ENCODE measurements at places on chromosomes 4 and X.

GRCh38 chrX:17860811-17861488 lies at the start of gene RAI2:
Gene RAI2, minus strand, starts transcription at chrX:17861298. Its CDS starts 59,288 bp downstream, at chrX:17802010.
- peak; percentile 36 for DNase-seq

DNA sequence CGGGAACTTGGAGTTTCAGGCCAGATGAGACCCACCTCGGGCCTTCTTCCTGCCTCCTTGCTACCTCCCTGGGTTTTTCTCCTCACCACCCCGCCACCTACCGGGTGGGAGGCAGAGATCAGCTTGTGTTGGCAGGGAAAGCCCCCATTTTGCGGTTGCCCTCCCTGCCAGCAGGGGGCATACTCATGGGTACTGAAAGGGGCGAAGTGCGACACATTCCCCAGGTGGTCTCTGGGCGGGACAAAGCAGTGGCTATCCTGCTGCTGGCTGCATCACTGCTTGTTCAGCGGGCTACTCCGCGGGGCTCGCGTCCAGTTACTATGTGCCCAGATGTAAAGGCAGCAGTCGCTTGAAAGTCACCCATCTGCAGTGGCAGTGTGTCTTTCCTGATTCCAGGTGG lies 330.3 kb downstream of the PDHA2 start:
- no peak for DNase-seq

DNA sequence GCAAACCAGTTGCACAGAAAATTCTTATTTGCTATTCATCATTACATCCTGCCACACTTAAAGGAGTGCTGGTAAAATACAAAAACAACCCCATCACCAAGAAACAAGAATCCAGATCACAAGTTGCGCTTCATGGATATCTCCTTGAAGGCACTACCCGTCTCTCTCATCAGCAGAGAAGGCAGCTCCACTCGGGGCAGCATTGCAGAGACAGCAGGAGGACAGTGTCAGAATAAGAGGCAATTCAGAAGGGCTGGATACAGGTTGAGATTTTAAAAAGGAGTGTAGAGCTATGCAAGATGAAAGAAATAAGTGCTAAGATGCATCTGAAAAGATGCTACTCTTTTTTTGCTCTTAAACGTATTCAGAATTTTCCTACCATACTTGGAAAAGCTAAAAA lies 71.4 kb downstream of the LDB2 start:
- DNase-seq, result no peak

DNA sequence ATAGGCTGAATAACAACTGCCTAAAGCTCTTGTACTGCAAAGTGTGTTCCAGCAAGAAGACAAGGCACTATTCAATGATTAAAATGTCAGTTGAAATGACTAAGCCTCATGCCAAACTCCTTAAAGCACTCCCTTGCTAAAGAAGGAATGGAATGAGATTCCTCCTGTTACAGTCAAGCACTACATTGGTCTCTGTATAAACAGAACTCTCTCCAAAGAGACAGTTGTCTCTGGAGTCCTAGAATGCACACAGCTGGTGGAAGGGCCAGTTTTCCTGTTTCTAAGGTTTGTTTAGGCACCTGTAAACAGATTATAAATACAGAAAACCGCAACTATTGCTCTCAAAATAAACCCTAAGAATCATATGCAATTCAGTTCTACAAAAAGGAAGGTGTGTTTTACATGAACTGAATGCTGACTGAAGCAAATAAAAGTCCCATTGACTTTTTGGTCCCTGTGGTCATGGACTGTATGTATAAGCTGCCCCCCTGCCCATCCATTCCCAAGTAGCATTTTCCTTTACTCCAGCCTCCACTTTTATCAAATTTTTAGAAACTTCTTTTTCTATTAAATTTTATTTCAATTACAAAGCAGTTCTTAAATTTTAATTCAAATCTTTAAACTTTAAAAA lies 47.0 kb downstream of the FAT1 start:
- no peak for DNase-seq

DNA sequence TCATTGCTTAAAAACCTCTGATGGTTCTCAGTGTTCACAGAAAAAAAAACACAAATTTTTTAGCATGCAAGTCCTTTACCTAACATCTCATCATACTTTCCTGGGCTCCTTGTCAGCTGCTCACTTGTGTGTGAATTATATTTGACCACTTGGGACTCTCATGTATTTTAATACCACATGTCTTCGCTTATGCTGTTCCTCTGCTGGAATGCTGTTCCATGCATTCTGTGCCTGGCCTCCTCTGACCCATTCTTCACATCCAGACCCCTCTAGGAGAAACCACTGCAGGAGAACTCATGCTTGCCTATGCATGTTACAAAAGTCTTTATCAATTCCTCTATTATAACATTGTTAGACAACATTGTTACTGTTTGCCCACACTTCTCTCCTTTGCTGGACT lies 157.6 kb downstream of the PDGFRA start:
- DNase-seq, result no peak

GRCh38 chr4:183014361-183015084 lies 84.5 kb upstream of the WWC2 start:
- DNase-seq, result no peak

GRCh38 chr4:164508771-164509170 lies 245.2 kb upstream of the SMIM31 start:
- no peak for DNase-seq

- no peak for DNase-seq
Observed at GRCh38 chr4:84451546-84451945, 47.5 kb downstream of the NKX6-1 start.

DNA sequence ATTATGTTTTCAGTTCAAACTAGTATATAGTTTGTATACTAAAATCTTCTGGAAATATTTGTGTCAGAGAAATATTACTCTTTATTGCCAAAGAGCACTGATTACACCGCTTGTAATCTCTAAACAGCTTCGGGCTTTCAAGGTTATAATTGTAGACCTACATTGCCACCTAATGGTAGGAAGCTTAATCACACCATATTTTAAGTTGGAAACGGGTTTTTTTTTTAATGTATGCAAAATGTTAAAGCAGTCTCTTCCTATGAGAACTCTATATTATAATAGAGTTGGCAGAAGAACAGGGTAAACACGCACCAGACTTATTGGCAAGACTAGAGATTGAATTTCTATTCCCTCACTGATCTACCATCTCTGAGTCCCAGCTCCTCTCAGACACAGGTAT lies 19.5 kb upstream of the NFXL1 start:
- no peak for DNase-seq

GRCh38 chrX:16014171-16014570 lies 109.2 kb upstream of the GRPR start:
- no peak for DNase-seq

- no peak for DNase-seq
Observed at GRCh38 chrX:73831500-73831899, 268.5 kb downstream of the CHIC1 start.

- no peak for DNase-seq
Observed at GRCh38 chrX:153382563-153383482, 18.3 kb downstream of the PNMA6E start.

DNA sequence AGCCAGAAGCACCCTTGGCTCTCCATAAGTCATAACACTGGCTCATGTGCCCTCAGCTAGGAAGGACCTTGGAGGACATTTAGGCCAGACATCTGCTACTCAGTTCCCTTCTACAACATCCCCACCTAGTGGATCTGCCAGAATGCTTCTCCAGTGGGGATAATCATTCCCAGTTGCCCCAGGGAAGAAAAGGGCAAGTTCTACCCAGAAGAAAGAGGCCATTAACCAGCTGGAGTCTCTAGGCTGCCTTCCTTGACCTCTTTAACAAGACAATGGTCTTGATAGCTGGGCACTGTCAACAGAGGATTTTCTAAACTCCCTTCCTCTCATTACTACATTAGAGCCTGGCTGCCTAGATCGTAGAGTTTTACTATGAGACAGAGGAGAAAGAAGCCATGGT lies 42.0 kb downstream of the LGI2 start:
- no peak for DNase-seq

- no peak for DNase-seq
Observed at GRCh38 chr4:131091896-131092295, 1995.9 kb downstream of the C4orf33 start.

- DNase-seq, result no peak
Observed at GRCh38 chr4:123785538-123785937, 388.9 kb downstream of the SPRY1 start.

DNA sequence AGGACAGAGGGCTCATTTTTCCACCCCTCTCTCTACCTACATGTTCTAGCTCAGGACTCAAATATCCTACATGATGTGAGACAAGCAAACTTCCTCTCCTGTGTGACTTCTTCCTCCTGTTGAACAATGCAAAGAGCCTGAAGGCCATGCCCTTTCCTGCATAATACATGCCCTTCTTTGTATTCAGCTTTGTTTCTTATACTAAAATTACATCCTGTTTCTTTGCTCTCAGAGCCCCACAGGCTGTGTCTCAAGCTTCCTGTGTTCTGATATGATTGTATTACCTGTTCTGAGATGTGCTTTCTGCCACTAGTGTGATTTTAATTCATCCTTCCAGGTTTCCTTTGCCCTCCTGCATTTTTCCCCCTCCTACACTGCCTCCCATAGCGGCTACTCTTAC lies 166.4 kb upstream of the AFF2 start:
- no peak for DNase-seq
